Stimulated activated CD4-positive, alpha-beta T cell treated with anti-CD3 and anti-CD28 coated beads, TNF-alpha, amount 100 ng/mL, for 24 hours (primary cell): ENCODE measurements at places on chromosomes 13 and 19.

GRCh38 chr13:111900390-111901131 is 166.4 kb upstream of the SOX1 start:
- DNase-seq: no peak

GRCh38 chr19:13691569-13692435 is 72.5 kb upstream of the MRI1 start:
- no peak for DNase-seq

GRCh38 chr19:36265064-36265463 is 50.2 kb downstream of the ZNF146 start:
- DNase-seq: no peak

DNA sequence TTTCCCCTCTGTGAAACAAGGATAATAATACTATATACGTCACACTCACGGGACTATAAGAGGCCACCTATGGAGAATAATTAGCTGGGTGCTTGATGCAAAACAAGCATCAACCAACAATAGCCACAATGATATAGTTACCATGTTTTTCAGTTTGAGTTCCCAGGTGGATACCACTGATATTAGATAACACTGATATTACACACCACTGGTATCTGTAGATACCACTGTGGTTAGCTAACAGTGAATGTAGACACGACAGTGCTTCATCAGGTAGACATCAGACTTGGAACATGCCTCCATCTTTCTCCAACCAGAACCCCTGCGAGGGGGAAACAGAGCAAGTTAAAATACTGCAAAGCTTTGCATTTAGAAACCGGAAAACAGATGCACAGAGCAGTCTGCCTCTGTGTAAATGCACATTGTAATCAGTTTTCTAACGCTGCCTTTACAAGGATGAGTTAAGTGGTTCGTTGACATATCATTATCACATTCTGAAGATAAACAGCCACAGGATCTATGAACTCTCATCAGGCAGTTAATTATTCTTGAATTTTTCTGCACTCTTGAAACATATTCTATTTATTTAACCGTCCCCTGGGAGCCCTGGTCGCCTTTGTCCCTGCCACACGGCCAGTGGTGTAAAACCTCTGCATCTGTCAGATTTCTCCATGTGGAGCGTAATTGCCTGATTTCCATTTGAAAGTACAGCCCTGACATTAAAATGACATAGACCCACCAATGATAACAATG is 80.7 kb downstream of the RNASEH2B start:
- no peak for DNase-seq

GRCh38 chr13:19664481-19665230 is 31.2 kb downstream of the MPHOSPH8 start:
- no peak for DNase-seq

GRCh38 chr19:19185853-19186740 is 5.9 kb downstream of the BORCS8 start:
- peak; percentile 36 for DNase-seq

- no peak for DNase-seq
Measured at GRCh38 chr19:16012552-16012951, 63.7 kb upstream of the TPM4 start.

DNA sequence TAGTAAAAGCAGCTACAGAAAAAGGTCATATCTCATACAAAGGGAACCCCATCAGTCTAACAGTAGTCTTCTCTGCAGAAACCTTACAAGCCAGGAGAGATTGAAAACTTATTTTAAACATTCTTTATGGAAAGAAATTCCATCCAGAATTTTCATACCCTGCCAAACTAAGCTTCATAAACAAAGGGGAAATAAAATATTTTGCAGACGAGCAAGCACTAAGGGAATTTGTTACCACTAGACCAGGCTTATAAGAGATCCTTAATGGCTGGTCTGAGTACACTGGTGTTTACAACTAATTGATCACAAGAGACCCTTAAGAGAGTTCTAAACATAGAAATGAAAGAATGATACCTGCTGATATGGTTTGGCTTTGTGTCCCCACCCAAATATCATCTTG is 128.6 kb upstream of the TNFSF11 start:
- DNase-seq: no peak

GRCh38 chr19:53328967-53329366 is 4.6 kb upstream of the ZNF845 start:
- DNase-seq: no peak

DNA sequence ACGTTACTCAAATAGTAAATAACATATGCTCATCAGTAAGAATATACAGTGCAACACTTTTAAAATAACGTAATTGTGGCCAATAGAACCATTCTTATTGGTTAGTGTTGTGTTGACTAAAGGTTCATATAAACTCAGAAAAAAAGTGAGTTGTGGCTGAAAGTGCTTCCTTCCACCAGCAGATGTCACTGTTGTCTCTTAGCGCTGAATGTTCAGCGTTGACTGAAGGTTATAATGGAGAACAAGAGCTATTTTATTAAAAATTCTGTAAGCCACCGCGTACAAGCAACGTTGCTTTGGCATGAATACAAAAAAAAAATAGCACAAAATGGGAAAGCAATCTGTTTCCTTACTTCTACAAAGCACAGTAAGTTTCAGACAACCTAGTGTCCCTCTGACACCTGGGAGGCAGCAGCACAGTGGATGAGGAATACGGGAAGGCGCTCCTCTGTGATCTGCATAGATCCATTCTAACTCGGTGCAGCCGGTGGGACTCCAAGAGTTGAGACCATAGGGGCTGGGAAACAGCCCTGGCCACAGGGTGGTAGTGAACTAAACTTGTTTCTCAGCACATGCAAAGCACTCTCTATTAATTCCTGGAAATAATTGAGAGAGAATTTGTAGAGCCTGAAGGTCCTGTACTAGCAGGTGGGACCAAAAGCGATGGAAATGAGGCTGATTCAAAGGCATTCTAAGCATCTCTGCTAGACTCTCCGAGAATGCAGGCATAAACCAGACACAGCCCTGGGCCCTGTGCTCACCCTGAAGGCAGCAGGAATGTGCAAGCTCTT is 23.9 kb upstream of the OXGR1 start:
- no peak for DNase-seq

- no peak for DNase-seq
Measured at GRCh38 chr19:14979476-14980255, at the start of gene SLC1A6. SLC1A6 (minus strand) TSS chr19:14979864; CDS start chr19:14972910, 6,954 bp downstream.

DNA sequence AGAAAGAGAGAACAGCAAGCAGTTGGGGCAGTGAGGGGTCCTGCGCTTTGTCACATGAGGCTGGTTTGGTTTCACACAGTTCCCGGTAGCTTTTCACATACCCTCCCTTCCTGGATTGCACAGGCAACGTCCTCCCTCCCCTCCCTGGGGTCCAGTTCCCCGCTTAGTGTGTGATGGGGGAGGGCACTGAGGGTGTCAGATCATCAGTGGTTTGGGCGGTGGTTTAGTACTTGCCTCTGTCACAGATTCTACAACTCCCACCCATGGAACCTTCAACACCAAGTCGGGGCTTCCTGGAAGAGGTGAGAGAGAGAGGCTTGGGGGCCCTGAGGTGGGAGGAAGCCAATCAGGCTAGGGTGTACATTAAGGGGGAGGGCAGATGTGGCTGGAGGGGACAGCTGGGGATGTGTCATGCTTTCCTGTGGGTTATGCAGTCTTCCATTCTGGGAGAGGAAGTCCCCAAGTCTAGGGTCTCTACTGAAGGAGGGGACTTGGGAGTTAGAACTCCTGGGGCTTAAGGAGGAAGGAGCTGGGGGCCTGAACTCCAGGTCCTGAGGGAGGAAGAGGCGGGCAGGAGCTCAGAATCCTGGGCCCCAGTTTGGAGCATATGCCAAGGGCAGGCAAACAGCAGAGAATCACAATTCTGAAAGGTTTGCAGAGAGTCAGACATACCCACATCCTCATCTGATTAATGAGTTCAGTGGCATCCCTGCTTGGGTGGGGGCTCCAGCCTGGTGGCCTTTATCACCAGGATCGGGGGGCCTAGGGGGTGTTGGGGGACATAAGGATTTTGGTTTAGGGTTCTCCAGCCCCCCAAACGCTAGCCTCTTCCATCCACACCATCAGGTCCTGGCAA is at the start of gene NKG7:
NKG7 (minus strand) TSS at position 6 of the 856 bp plus-strand sequence. CDS start 119 bp downstream, outside the sequence.
- DNase-seq: peak; percentile 81

DNA sequence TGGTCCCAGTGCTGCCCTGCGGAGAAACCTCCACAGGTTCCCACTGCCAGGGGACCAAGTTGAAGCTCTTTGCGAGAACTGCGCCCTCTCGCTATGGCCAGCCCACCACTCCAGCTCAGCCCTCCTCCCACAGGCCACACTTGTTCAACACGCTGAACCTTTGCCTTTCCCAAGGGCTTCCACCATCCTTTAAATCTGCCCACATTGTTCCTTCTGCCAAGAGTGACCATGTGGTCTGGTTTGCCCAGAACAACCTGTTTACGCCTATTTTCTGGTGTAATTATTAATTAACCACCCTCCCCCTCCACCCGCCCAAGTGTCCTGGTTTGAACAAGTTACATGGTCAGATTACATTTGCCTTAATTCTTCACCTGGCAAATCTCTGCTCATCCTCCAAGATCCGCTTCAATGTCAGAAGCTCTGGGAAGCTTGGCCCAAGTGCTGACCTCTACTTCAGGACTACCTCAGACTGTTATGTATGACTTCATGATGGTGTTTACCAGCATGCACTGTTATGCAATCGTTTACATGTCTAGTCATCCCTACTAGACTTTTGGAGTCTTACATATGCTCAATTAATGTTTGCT is 12.0 kb upstream of the USP12 start:
- DNase-seq: no peak

- DNase-seq: no peak
Measured at GRCh38 chr19:57068921-57069697, 50.7 kb upstream of the USP29 start.

DNA sequence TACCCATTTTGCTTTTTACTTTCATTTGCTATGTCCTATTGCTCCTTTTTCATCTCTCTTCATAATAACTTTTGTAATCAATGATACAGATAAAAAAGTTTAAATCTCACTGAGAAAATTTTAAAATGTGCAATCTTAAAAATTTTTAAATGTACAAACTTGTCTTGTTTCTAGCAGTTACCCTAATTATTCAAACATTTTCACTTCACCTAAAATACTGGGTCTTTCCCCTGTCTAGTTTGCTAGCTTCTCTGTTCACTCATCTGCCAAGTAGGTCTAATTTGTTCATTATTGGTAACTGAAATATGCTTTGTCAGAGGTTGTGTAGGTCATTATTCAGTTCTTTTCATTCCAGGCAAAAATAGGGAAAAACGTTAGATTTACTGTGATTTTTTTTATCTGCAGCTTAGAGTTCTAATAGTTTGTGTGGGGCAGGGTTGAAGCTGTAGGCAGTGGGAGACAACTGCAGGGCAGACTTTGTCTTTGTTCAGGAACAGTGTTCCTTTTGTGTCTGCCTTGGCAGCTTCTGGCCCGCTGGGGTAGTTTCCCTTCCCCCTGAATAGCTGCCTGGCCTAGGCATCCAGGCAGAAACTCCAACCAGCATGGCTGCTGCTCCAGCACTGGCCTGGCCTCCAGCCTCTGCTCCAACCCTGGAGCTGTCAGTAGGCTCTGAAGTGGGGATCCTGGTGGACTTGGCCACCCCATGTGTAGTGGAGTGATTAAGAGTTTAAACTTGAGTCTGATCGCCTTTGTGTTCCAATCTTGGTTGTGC is 48.5 kb downstream of the WDFY2 start:
- DNase-seq: no peak

- DNase-seq: no peak
Measured at GRCh38 chr13:30763786-30764413, 28.6 kb downstream of the ALOX5AP start.

DNA sequence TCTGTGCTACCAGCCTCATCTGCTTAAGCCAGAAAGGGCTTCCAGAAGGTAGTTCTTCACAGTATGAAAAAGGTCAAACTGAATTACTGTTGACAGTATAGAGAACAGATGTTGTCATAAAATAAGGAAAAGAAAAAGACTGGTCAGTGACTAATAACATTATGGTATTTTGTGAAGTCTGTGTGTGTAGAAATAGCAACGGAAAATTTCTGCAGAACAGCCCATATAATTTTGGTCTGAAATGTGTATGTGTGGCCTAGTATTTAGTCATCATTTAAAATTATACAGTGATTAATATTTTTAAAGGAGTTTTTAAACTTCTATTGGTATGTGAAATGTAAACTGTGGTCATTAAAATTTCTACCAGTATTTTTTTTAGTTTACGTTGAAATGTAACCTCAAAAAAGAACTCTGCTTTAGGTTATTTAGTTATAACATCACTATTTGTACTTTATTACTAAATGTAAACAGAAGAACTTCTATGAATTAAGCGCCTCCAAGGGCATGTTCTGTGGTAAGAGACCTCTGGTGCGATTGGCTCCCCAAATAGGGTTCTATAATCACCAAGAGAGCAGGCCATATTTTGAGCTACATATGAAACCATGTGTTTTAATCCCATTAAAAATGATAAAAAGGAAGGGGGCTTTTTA is 3.3 kb upstream of the GPR183 start:
- no peak for DNase-seq

DNA sequence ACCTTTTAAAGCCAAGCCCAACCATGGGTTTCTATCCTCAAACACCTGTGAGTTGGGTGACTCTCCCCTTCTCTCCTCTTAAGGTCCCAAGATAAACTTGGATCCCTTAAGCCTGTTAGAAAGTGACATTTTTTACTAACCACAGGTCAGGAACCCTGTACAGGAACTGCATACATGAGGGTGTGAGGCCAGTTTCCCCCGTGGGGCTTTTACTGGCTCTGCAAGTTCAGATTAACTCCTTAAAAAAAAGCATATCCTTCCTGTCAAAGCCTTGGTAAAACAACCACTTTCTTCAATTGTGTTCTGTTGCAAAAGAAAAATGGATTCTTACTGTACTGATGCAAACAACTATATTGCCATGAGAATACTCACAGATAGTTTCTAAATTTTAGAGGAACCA is 2638.7 kb upstream of the PCDH20 start:
- no peak for DNase-seq

DNA sequence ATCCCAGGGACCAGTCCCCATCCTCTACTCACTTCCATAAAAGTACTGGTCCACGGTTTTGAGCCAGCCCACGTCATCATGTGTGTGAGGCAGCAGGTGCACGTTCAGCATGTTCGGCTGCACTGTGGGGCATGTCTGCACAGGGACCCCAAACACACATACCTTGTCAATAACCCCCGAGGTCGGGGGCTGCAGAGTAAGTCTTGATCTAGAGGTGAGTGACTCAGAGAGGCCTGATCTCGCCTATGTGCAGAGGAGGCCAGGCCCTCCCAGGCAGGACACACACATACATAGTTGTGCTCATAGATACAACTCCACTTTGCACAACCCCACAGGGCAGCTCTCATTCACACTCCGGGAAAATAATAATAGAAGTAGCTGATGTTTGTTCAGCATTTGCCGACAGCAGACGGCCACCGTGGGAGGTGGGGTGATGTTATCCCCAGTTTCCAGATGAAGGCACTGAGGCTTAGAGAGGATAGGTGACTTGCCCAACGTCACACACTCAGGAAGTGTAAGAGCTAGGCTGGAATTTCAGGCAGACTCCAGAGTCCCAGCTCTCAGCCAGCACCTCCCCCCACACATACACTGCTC is 774 bp downstream of the MAN2B1 start:
- no peak for DNase-seq

- no peak for DNase-seq
Measured at GRCh38 chr13:27915301-27916207, 4.2 kb upstream of the PDX1 start.

DNA sequence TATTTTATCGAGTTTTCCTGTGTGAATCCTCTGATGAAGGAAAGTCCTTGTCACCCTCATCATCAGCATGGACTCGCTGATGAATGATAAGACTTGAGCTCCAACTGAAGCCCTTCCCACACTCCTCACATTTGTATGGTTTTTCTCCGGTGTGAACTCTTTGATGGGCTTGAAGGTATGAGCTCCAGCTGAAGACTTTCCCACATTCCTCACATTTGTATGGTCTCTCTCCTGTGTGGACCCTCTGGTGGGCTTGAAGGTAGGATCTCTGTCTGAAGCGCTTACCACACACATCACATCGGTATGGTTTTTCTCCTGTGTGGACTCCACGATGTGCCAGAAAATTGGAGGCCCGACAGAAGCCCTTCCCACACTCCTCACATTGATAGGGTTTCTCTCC is 21.7 kb downstream of the ZNF45 start:
- no peak for DNase-seq
